ENCODE measurements at places on chromosomes 1 and 21.

GRCh38 chr1:40987439-40988276, 8.2 kb downstream of the CTPS1 start:
- DNase-seq, result no peak

DNA sequence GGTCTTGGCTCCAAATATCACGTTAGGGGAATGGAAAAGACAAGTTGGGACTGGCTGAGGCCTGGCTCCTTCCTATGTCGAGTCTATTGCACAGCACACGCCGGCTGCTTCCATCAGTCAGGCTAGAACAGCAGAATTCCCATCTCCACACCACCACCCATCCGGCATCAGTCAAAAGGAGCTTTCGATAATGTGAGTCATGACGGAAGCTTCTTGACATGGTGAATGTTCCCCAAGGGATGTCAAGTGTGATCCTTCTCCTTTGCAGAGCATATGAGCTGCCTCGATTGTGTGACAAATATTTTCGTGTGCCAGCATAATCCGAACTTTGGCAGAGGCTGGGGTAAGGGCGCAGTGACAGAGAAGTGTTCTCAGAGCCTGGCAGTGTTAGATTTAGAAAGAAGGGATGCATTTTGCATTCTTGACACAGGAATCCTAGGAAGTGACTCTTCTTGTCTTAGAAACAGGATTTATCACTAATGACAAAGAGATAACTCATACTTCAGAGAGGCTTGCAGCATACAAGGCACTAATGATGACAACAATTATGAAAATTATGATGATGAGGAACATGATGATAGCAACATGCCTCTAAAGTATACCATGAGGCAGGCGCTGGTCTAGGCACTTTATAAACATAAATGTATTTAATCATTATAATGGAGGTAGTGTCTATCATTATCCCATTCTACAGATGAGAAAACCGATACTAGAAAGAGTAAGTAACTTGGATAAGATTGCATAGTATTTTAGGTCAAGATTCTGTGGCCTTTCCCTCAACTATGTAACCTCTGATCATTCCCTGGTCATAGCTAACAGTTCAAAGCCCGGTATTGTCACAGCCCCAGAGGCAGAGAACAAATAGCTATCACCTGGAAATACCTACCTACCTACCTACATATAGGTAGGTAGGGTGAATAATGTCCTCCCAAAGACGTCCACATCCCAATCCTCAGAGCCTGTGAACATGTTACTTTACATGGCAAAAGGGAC, 135.0 kb downstream of the KCNJ6 start:
- no peak for DNase-seq

- DNase-seq, result no peak
Observed at GRCh38 chr1:204348722-204349121, 11.0 kb downstream of the PLEKHA6 start.

GRCh38 chr1:206087091-206087490, 30.1 kb downstream of the AVPR1B start:
- DNase-seq, result no peak

DNA sequence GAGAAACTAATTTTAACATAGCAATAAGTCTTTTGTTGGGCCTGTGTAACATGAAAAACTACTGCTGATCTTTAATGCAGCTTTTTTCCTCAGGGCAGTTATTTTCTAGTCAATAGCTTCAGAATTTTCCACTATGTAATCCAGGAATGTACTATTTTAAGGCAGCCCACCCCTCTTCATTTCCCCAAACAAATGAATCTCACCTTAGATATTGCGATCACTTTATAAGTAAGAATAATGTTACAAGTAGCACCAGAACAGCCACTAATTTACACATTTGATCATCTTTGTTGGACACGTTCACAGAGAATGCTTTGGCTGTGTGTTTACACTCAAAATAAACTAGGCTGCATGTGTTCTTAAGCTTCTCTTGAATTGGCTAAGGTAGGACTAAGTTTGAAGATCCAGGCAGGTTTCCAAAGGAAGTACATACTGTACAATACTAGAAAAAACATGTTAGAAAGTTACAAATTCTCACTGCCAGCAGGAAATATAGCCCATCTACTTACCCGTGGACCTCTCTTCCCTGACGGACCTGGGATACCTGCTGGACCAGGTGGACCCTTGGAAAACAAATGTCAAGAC, 41.7 kb downstream of the COL24A1 start:
- no peak for DNase-seq

- no peak for DNase-seq
Observed at GRCh38 chr1:230280054-230280795, 145.9 kb downstream of the PGBD5 start.

DNA sequence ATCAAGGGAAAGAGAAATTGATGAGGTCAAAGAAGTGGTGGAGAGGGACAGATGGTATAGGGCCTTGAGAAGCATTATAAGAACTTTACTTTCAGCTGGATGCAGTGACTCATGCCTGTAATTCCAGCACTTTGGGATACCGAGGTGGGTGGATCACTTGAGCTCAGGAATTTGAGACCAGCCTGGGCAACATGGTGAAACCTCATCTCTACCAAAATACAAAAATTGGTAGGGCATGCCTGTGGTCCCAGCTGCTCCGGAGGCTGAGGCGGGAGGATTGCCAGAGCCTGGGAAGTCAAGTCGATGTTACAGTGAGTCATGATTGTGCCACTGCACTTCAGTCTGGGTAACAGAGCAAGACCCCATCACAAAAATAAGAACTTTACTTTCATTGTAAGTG, 5.7 kb downstream of the TMEM50A start:
- no peak for DNase-seq

- DNase-seq, result no peak
Observed at GRCh38 chr1:45015683-45016082, 3.6 kb downstream of the UROD start.

DNA sequence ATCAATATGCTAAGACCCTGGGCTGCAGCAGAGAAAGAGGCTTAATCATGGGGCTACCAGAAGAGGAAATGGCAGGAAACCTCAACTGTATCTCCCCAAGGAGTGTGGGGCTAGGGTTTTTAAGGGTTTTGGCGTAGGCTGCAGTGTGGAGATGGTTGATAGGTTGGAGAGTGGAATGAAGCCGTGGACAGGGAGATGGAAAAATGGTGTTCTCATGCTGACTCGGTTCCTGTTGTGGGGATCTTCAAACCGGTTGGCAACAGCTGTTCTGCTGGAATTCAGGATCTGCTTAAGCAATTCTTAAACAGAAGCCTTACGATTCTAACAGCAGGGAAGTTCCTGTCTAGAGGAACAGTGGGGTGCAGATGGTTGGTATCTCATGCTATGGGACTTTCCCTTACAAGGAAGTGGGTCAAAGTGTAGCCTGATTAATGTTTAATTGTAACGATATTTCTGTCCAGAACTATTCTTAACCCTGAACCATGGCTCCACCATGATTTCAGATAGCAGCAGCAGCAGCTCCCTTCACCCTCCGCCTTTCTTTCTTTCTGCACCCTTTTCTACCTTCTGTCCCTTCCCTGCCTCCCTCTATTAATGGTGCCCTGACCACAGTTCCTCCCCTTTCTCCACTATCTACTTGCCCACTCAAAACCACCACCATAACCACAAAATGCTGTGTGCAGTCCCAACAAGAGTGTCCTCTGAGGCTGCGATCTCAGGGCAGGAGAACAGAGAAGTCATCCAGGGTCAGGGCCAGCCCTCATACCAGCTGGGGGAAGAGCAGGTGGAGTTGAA, 30.8 kb downstream of the RSPH1 start:
- no peak for DNase-seq

GRCh38 chr1:66690666-66691381, 61.4 kb upstream of the DYNLT5 start:
- DNase-seq, result no peak

GRCh38 chr1:174491606-174492005, 43.8 kb downstream of the GPR52 start:
- no peak for DNase-seq

GRCh38 chr1:58189453-58189852, 357.1 kb downstream of the OMA1 start:
- DNase-seq, result no peak

DNA sequence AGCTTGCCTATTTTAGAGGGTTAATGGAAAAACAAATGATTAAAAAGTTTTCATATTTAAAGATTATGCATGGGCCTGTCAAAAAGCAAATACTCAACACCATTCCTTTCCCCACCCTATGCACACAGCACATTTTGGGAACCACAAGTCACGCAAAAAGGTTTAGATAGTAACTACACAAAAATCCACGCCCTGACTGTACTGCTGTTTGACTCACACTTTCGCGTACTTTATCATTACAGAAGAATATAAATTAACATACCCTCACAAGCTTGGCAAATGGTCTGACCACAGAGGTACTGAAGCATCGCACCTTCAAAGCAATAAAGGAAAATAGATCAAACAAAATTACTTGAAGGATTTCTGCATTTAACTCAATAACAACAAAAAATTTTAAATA, 1.4 kb downstream of the ATP5PO start:
- no peak for DNase-seq

DNA sequence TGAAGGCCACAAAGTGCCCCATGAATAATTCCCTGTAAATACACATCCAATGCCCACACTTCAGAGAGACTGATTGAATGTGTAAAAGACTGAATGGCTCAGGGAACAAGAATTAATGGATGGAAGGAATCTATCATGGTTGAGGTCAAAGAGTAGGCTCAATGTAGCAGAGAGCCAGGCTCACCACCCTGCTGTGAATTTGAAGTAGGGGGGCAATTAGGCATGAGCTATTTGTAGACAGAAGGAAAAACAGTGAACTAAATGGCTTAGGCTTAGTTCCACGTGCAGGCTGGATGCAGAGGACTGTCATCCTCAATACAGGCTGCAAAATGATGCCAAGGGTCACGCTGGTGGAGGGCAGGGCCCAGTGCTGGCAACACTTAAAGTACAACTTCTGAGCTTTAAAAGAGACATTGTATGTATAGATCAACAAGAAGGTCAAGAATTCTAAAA, 22.9 kb upstream of the IGSF3 start:
- DNase-seq, result no peak

GRCh38 chr1:198934901-198935305, 296.1 kb downstream of the PTPRC start:
- peak; percentile 56 for DNase-seq

DNA sequence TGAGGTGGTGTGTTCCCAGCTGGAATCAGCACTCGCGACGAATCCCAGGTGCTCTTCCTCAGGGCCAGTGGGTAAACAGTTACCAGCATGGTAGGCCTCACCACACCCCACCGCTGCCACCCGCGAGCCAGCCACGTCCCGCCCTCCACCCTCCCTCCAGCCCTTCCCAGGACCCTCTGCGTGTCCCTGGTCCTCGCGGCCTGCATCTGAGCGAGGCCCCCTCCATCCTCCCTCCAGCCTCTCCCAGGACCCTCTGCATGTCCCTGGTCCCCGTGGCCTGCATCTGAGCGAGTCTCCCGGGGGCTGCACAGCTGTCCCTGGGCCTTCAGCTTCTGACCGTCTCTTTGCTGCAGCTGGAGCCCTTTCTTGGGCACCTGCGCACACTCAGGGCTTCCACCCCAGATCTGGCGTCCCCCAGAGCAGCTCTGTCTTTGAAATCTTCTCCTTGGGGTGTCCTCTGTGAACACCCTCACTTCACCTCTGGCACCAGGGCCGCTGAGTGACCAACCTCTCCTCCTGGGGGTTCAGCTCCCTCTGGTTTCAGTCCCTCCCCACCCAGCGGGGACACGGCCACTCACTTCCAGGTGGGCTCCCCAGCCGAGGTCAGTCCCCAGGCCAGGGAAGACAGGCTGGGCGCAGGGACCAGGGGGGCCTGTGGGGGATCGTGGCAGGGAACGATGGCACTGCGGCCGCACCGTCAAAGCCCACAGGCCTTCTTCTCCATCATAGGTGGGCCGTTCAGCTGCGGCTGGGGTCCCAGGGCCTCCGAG, 57.8 kb upstream of the COL6A2 start:
- no peak for DNase-seq

DNA sequence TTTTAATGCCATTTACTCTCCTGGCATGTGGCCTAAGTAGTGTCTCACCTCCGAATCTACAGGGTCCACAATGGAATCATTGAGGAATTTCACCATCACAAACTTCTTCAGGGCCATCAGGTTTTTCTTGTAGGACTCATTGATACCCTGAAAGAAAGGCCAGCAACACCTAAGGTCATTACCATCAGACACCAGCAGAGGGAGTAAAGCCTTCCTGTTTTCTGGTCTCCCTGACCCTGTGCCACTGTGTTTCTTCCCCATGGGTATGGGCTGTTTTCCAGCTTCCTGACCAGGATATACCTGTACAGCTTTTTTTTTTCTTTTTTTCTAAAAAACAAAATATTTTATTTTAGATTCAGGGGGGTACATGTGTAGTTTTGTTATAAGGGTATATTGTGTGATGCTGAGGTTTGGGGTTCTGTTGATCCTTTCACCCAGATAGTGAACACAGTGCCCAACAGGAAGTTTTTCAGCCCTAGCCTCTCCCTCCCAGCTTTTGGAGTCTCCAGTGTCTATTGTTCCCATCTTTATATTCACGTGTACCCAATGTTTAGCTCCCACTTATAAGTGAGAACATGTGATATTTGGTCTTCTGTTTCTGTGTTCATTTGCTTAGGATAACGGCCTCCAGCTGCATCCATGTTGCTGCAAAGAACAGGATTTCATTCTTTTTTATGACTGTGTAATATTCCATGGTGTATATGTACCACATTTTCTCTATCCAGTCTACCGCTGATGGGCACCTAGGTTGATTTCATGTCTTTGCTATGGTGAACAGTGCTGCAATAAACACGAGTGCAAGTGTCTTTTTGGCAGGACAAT, 18.3 kb downstream of the PPT1 start:
- peak; percentile 61 for DNase-seq

- no peak for DNase-seq
Observed at GRCh38 chr1:55600242-55600641, 385.1 kb upstream of the USP24 start.

- no peak for DNase-seq
Observed at GRCh38 chr1:41122851-41123518, 101.5 kb upstream of the SLFNL1 start.

GRCh38 chr1:147479864-147480564, 61.3 kb upstream of the BCL9 start:
- DNase-seq, result no peak

GRCh38 chr1:210291081-210291764, 37.5 kb upstream of the HHAT start:
- no peak for DNase-seq

DNA sequence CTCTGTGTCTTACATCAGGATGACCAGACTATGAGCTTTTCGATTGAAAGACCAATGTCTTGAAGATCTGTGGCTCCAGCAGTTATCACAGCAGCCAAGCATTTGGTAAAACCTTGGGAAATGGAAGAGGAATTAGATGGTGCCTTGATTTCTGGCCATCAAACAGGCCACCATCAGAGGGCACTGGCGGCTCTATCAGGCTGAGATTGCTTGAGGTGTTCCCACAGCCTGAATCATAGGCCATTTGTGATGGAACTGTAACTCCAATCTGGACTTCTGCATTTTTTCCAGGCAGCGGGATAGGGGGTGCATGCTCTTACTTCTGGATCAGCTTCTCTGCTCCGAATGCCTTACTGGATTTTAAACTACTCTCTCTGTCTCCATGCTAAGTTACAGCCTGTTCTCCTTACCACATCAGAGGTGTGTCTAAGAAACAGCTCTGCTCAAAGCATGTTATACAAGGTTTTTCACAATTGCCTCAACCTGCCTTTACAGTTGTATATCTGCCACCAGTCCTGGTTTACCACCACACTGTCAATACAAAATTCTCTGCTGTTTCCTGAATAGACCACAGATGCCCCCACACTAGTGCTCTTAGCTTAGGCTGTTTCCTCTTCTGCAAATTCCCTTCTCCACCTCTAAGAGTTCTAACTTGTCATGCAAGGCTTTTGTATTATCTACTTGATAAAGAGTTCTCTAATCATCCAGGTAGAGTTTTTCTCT, 180.9 kb downstream of the PTGER3 start:
- DNase-seq, result peak; percentile 27

- DNase-seq, result no peak
Observed at GRCh38 chr1:180198611-180199010, 31.5 kb upstream of the LHX4 start.

Measured in CD8-positive, alpha-beta T cell (primary cell).